Stimulated activated CD8-positive, alpha-beta memory T cell treated with anti-CD3 and anti-CD28 coated beads, Interleukin-12 subunit alpha, Interleukin-12 subunit beta, amount 100 ng/mL, for 1 hour (primary cell): ENCODE measurements at places on chromosomes 6 and 20.

DNA sequence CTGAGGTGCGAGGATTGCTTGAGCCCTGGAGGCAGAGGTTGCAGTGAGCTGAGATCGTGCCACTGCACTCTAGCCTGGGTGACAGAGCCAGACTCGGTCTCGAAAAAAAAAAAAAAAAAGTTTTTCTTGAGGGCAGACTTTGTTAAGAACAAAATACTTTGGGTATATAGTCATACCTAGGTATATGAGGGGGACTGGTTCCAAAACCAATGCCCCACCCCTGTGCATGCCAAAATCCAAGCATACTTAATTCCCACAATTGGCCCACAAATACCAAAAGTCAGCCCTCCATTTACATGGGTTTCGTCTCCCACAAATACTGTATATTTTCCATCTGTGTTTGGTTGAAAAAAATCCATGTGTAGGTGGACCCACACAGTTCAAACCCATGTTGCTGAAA lies 119.9 kb downstream of the INSM1 start:
- DNase-seq = no peak

- no peak for DNase-seq
These were observed 27.3 kb downstream of the RNF182 start for GRCh38 chr6:13952101-13952500.

DNA sequence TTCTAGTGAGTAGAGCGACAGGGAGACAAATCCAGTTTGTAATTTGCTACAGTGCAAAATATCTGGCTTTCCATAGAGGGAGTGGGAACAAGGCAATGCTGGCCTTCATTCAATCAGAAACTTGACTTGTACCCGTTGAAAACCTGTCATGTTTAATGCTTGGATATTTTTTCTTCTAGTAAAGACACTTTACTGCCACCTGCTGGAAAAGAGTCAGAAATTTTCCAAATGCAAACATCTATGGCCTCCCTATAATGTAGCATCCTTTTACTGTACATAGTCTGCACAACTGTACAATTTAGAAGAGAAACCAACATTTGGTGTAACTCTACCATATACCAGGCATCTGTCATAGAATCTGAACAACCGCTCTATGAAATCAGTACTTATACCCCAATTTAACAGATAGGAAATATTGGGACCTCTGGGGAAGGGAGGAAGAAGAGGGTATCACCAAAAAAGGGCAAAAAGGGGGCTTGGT lies 16.7 kb upstream of the TBC1D20 start:
- DNase-seq = no peak

DNA sequence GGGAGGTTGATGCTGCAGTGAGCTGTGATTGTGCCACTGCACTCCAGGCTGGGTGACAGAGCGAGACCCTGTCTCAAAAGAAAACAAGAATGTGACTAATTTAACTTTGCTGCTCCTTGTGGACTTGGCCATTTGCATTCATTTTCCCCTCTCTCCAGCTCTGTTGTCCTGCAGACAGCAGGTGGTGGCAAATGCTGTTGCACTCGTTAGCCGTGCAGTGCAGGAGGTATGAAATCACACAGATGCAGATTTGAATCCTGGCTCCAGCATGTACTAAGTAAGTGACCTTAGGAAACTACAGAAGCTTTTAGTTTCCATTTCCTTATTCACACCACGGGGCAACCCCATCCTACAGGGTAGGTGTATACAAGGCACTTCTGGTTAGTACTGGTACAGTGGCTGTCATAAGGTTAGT lies 9.6 kb upstream of the BEND3 start:
- DNase-seq = no peak

DNA sequence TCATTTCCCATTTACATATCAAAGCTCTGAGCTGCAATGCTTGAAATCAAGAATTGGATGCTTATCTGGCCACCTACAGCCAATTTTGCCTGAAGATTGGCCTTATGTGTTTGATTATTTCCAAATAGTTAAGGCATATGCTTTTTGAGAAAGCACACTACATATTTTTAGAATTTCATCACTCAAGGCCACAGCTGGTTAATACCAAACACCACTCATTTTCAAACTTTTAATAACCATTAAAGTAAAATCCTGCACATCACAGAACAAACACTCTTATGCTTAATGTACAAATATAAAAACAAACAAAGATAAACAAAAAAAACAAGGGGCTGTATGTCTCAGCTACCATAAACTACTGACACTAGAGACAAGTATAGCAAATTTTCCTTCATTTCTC lies 96.9 kb upstream of the HMGCLL1 start:
- DNase-seq = no peak

GRCh38 chr20:38962928-38963401 lies 821 bp downstream of the DHX35 start:
- DNase-seq = no peak
